ENCODE measurements at places on chromosomes 1 and 21.

- no peak for DNase-seq
These were observed 59.7 kb upstream of the COL6A1 start for GRCh38 chr21:45921917-45922316.

- DNase-seq: no peak
These were observed 107.0 kb downstream of the NRIP1 start for GRCh38 chr21:14957836-14958235.

GRCh38 chr1:93670141-93670540 lies 11.5 kb downstream of the BCAR3 start:
- no peak for DNase-seq

GRCh38 chr1:2860476-2861142 lies 59.1 kb upstream of the TTC34 start:
- DNase-seq: no peak

GRCh38 chr1:221264848-221265247 lies 385.6 kb downstream of the HLX start:
- no peak for DNase-seq

DNA sequence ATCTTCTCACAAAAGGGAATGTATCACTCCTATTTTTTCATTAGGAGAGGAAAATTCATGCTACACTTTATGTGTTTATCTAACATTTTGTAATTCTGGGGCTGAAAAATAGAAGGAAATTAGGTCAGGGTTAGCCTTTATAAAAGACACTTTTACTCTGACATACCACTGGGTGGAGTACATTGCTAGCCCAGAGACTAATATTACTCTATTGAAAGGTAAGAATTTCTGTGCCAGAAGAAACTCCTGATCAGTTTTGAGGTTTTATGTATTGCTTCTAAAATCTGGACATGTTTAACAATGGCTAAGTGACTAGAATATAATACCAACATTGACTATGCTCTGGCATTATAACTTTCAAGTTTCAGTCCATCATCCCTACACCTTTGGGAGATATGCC lies 724.6 kb downstream of the USP25 start:
- no peak for DNase-seq

DNA sequence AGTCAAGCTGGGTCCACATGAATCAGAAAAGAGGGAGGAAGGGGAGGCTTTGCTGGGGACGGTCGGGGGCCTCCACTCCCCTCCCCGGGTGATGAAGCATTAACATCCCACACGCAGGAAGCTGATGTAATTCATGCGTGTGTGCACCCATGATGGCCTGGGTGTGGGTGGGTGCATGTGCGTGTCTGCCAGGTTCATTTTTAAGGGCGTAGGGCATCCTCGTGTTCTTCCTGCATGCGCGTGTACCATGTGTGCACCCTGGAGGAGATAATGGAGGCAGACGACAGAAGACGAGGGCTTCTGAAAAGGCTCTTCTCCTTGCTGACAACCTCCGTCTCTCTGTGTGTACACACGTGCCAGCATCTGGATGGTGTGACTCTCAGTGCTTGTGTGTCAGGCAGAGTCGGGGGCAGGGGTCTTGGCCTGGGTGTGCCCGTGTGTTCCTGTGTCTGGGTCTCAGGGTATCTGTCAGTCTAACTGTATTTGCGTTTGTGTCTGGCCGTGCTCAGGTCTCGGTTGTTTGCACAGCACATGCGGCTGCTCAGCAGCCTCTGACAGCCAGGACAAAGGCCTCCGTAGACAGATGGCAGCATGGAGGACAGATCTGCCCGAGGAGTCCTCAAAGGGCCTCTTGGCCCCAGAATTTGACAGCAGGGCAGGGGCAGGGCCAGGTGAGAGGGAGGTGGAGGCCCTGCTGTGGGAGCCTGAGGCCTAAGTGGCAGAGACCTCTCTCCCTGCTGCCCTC lies 2.4 kb downstream of the RAP1GAP start:
- no peak for DNase-seq
